ENCODE measurements at places on chromosomes 13 and 19.

- DNase-seq, result no peak
These were observed 1378.0 kb upstream of the PCDH9 start for GRCh38 chr13:68608147-68608546.

- peak; percentile 58 for DNase-seq
These were observed 4.2 kb upstream of the IZUMO2 start for GRCh38 chr19:50167314-50167721.

- DNase-seq, result no peak
These were observed 23.7 kb downstream of the PCID2 start for GRCh38 chr13:113184568-113185440.

- DNase-seq, result no peak
These were observed 13.4 kb downstream of the UHRF1 start for GRCh38 chr19:4922530-4923275.

- DNase-seq, result no peak
These were observed 7.8 kb downstream of the DDX39A start for GRCh38 chr19:14411161-14411937.

DNA sequence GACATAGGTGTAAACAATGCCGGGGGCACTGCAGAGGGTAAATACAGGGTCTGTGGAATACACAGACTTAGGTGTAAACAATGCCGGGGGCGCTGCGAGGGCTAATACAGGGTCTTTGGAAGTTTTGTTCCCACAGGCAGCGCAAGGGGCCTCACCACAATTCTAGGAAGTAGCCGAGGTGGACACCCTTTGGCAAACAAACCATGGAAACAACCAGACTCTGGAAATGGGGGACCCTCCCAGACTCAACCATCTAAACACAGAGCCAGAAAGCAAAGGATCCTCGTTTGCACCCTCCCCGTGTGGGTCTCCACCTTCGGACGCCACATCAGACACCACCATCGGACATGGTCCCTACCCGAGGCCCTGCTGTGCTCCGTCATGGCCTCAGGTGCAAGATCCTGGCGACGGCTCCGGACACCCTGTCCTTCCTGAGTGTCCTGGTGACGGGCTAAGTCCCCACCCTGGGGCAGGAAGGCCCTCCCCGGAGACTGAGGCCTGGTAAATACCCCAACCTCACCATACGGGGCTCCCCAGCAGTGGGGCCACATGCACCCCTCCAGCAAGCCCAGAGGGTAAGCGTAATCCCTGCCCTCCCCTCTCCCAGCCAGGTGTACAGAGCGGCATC, 16.7 kb upstream of the PLPP2 start:
- DNase-seq, result peak; percentile 73

GRCh38 chr13:29847501-29847983, 2.9 kb downstream of the UBL3 start:
- DNase-seq, result peak; percentile 56

GRCh38 chr19:7993560-7993959, 11.9 kb downstream of the ELAVL1 start:
- no peak for DNase-seq

Data from ELF-1 (cell line).